Activated T-cell treated with anti-CD3 and anti-CD28 coated beads, Interleukin-2, amount 50 U/mL, for 48 hours (primary cell): ENCODE measurements at places on chromosomes 16 and 17.

- DNase-seq: no peak
These were observed 13.0 kb downstream of the MYBBP1A start for GRCh38 chr17:4542003-4542725.

DNA sequence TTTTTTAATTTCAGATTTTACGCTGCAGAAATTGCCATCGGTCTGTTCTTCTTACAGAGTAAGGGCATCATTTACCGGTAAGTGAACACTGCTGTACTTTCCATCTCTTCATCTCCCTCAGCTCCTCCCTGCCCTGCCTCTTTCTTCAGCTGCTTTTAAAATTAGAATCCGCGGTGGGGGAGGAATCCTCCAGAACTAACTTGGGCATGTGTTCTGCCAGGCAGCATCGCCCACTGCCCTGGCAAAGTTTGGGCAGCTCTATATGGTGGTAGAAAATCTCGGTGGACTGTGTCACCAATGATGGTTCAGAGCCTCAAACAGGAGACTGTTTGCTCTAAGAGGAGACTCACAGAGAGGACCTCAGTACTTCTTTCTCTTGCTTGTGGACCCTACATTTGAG is 81.6 kb upstream of the CACNG3 start:
- no peak for DNase-seq

DNA sequence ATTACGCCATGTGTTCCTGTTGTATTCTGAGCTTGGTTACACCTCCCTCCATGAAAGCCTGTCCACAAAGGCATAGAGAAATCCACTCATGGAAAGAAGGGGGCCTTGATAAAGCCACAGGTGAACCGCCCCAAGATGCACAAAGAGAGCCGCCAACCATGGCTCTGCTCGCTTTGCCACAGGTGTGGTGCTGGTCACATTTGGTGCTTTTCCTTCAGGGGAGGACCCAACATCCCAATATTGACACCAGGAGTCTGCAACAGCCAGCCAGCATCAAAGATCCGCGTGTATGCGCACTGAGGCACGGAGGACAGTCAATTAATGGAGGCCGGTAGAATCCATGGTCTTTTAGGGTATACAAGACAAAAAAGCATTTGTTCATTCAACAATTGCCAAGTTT is 7.3 kb downstream of the ABCA3 start:
- DNase-seq: no peak

DNA sequence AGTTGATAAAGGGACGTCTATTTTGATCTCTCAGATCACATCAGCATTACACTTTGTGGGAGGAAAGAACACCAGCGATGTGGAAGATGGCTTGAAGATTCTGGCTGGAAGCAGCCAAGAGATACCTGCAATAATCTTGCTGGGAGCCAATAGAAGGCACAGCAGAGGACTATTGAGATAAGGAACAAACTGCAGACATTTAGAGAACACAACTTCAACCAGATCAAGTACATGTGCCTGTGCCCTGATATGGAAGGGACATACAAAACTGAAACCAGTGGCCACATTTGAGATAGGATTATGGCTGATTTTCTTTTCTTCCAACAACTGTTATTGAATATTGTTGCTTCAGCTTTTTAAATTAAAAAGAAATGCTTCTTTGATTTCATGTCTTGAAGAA is 18.6 kb upstream of the PSMD7 start:
- DNase-seq: no peak

- DNase-seq: no peak
These were observed 1.9 kb downstream of the NQO1 start for GRCh38 chr16:69724414-69724873.

DNA sequence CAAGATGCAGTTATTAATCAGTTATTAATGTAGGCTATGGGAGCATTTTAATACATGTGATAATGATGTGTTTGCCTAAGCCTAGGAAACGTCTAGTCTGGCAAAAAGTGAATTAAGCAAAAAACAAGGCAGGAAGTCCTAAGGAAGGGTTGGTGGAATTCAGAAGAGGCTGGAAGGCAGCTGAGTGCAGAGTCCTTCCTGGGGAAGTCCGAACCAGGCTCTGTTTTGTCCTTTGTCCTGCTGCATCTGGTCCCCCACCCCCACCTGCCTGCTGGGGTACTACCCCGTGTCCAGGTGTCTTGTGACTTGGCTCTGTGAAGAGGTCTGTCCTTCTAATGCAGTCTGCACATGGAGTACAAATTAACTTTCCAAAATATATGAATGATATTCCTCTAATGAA is 1.5 kb upstream of the MYH10 start:
- no peak for DNase-seq

DNA sequence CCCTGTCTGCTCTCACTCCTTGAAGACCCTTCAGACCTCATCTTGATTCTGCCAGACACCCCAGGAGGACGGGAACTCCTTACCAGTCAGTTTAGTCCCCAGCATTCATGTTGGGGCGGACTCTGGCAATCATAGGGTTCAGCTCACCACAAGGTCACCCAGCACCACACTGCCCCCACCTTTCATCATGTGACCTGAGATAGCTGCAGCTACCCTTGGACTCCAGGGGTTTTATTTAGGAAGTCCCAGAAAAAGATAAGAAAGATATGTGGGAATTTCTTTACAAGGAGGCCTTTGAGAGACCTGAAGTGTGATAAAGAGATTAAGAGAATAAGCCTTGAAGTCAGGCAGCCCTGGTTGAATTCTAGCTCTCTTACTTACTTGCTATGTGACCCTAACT is 59.8 kb upstream of the NLK start:
- no peak for DNase-seq

- no peak for DNase-seq
These were observed 38.9 kb downstream of the USP31 start for GRCh38 chr16:23110257-23110899.
